ENCODE measurements at places on chromosomes 7 and 10.

DNA sequence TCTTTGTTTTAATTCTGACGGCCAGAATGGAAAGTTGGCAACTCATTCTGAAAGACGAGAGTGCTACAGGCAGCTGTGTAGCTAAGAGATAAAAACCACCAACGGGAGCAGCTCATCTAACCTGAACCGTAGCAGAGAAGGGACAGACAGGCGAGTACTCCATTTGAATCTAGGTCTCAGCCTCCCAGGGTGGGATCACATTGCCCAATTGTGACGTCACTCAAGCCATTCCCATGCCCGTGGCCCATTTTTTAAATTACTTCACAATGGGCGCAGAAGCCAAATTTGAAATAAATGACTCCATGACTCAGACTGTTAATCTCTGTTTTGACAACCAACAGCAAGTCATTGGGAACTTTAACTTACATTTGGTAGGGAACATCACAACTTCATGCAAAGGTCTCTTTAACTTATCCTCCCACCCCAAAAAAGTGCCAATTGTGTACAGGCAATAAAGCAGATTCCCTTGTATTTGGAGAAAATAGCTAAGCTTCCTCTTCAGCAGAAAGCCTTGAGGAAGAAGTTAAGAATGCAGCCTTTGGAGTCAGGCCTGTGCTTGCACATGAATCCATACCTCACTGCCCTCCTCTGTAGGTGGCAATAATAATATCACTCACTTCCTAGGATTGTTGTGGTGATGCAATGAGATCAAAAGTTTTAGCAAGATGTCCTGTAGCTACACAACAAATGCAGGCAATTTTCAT lies 93.2 kb upstream of the KIF5B start:
- H3K4me3 ChIP-seq, result peak overlapping the region; percentile 27
- peak overlapping the region; percentile 91 for H3K27ac ChIP-seq
- DNase-seq, result peak; percentile 93
- no peaks in the 10 kb centered on the region for H3K27me3 ChIP-seq
- no peaks in the 10 kb centered on the region for H3K36me3 ChIP-seq
- H3K4me1 ChIP-seq, result peaks cover 18% of the 10 kb centered on the region

DNA sequence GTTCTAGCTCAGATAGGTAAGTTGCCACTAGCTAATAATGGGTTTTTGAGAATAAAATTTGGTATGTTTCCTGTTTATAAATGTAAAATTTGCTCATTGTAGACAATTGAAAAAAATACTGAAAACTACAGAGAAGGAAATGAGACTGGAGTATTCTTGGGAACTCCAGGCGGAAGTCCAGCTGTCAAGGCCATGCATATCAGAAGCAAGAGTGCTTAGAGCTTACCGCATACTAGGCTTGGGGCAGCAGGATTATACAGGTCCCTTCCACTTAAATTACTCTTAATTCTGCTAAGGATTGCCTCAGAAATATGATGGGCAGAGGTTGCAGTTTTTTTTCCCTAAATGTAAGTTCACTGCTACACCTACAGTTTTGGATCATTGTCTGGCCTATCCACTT lies 26.6 kb downstream of the UMAD1 start:
- no peak overlapping the region for H3K27ac ChIP-seq
- H3K36me3 ChIP-seq, result no peaks in the 10 kb centered on the region
- no peaks in the 10 kb centered on the region for H3K27me3 ChIP-seq
- peaks cover 3% of the 10 kb centered on the region for H3K4me1 ChIP-seq

DNA sequence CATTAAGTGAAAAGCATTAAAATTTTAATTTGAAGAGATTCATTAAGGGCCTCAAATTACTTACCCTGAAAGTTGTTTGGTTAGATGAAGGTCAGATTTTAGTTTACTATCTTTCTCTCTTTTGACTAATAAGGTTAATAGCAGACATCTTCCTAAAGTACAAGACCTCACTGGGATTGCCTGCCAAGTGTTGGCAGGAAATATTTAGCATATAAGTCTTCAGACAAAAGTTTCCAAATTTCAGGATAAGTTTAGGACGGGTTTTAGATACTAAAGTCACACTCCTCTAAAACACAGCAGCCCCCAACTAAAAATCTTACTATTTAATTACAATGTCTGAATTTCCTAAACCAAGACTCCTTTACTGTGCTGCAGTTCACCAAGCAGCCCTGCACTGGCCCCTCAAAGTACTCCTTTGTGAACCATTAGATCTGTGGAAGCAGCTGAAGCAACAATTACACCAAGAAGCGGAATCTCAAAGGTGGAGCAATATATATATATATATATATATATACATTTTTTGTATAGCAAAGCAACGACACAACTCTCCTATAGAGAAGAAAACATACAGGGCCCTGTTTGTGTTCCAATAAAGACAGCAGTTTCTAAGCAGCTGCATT lies 91.2 kb upstream of the KCNIP2 start:
- no peaks in the 10 kb centered on the region for H3K36me3 ChIP-seq
- no peak for DNase-seq
- no peak overlapping the region for H3K4me3 ChIP-seq
- H3K27me3 ChIP-seq, result no peaks in the 10 kb centered on the region

GRCh38 chr7:39102234-39102633 lies 124.5 kb downstream of the POU6F2 start:
- no peaks in the 10 kb centered on the region for H3K4me1 ChIP-seq
- no peaks in the 10 kb centered on the region for H3K36me3 ChIP-seq
- no peak overlapping the region for H3K4me3 ChIP-seq
- DNase-seq, result no peak
- no peak overlapping the region for H3K27ac ChIP-seq

DNA sequence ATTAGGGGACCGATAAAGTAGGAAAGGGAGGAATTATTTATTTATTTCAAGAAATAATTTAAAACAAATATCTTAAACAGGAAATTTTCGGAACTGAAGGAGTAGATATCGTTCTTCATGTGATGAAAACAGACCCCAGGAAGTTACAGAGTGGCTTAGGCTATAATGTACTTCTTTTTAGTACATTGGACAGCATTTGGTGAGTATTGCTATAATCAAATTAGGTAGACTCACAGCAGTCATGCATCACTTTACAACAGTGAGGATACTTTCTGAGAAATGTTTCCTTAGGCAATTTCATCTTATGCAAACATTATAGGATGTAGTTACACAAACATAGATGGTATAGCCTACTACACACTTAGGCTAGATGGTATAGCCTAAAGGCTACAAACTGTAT lies 33.0 kb downstream of the FAM237B start:
- no peaks in the 10 kb centered on the region for H3K4me1 ChIP-seq
- H3K4me3 ChIP-seq, result no peak overlapping the region
- no peak for DNase-seq
- H3K36me3 ChIP-seq, result no peaks in the 10 kb centered on the region

GRCh38 chr10:116427671-116428070 lies at the start of gene PNLIPRP3:
TSS of gene PNLIPRP3 (plus strand) at chr10:116427847. CDS start at chr10:116428013, 166 bp downstream.
- no peak within 1 kb of the TSS for H3K4me3 ChIP-seq
- no peaks in the 10 kb centered on the region for H3K27me3 ChIP-seq
- no peaks in the 10 kb centered on the region for H3K36me3 ChIP-seq
- no peak within 1 kb of the TSS for H3K27ac ChIP-seq
- DNase-seq, result no peak

DNA sequence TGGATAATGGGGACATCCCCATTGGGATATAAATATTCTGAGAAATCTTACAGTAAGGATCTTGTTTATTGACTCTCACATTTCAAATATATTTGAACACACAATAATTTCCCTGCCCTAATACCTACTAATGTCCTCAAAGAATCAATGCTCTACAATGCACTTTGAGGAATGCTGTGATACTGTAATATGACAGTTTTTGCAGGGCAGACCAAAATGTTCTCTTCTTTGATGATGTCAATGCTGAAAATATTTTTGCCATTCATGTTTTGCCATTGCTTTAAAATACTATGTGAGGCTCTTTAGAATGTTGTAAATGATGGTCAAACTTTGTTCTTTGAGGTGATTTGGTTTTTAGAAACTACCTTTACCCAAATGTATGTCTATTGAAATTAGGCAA lies 594.1 kb downstream of the INHBA start:
- no peaks in the 10 kb centered on the region for H3K4me1 ChIP-seq
- no peak overlapping the region for H3K27ac ChIP-seq
- no peaks in the 10 kb centered on the region for H3K36me3 ChIP-seq
- H3K27me3 ChIP-seq, result no peaks in the 10 kb centered on the region
- DNase-seq, result no peak
- H3K4me3 ChIP-seq, result no peak overlapping the region

GRCh38 chr7:151060113-151060415 lies 675 bp downstream of the SLC4A2 start:
- H3K36me3 ChIP-seq, result peaks cover 10% of the 10 kb centered on the region
- peaks cover 21% of the 10 kb centered on the region for H3K4me1 ChIP-seq
- no peak for DNase-seq
- H3K27ac ChIP-seq, result peak overlapping the region; percentile 95
- H3K4me3 ChIP-seq, result peak overlapping the region; percentile 95

GRCh38 chr10:80964955-80965614 lies 427.4 kb downstream of the SH2D4B start:
- no peak for DNase-seq
- no peak overlapping the region for H3K27ac ChIP-seq
- no peaks in the 10 kb centered on the region for H3K4me1 ChIP-seq
- H3K4me3 ChIP-seq, result no peak overlapping the region
- no peaks in the 10 kb centered on the region for H3K36me3 ChIP-seq

GRCh38 chr10:26527018-26527417 lies 88.9 kb downstream of the APBB1IP start:
- no peaks in the 10 kb centered on the region for H3K27me3 ChIP-seq
- no peak for DNase-seq
- H3K4me1 ChIP-seq, result no peaks in the 10 kb centered on the region
- H3K27ac ChIP-seq, result no peak overlapping the region
- no peak overlapping the region for H3K4me3 ChIP-seq
- no peaks in the 10 kb centered on the region for H3K36me3 ChIP-seq

GRCh38 chr7:12754179-12754578 lies 66.7 kb downstream of the ARL4A start:
- no peak overlapping the region for H3K27ac ChIP-seq
- H3K36me3 ChIP-seq, result no peaks in the 10 kb centered on the region
- H3K4me1 ChIP-seq, result no peaks in the 10 kb centered on the region
- no peak overlapping the region for H3K4me3 ChIP-seq

DNA sequence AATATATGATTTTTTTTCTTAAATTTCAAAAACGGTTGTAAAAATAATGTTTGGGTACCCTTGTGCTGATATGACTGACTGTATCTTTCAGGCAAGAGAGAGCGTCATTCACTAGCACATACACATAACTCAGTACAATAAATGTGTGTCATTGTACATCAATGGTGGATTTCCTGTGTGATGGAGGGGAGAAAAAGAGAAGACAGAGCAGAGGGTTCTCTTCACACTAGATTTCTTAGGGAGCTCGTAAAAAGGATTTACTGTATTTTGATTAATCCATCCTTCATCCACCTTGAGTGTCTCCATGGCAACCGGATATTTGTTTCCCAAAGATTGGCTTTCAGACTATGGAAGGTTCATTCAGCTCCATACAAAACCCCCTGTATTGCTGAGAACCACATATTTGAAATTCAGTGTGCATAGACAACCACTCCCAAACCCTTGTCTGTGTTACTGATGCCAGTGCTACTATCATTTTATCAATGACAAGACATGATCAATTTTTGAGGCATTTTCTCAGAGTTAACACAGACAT lies 150.6 kb downstream of the AKR1D1 start:
- DNase-seq, result no peak
- no peaks in the 10 kb centered on the region for H3K4me1 ChIP-seq
- H3K27me3 ChIP-seq, result no peaks in the 10 kb centered on the region
- H3K27ac ChIP-seq, result no peak overlapping the region
- H3K4me3 ChIP-seq, result no peak overlapping the region
- H3K36me3 ChIP-seq, result no peaks in the 10 kb centered on the region

- H3K27me3 ChIP-seq, result no peaks in the 10 kb centered on the region
- H3K36me3 ChIP-seq, result peaks cover 38% of the 10 kb centered on the region
- no peak overlapping the region for H3K27ac ChIP-seq
- no peak for DNase-seq
- H3K4me1 ChIP-seq, result no peaks in the 10 kb centered on the region
Observed at GRCh38 chr7:92092210-92092609, 42.1 kb downstream of the CYP51A1 start.

GRCh38 chr10:89755374-89755773 lies 54.0 kb downstream of the KIF20B start:
- H3K36me3 ChIP-seq, result no peaks in the 10 kb centered on the region
- no peaks in the 10 kb centered on the region for H3K27me3 ChIP-seq
- H3K27ac ChIP-seq, result no peak overlapping the region

- no peaks in the 10 kb centered on the region for H3K27me3 ChIP-seq
- no peak overlapping the region for H3K27ac ChIP-seq
Observed at GRCh38 chr7:135499818-135500217, 10.1 kb downstream of the CNOT4 start.

- no peaks in the 10 kb centered on the region for H3K27me3 ChIP-seq
- no peaks in the 10 kb centered on the region for H3K36me3 ChIP-seq
- no peaks in the 10 kb centered on the region for H3K4me1 ChIP-seq
- H3K27ac ChIP-seq, result no peak overlapping the region
Observed at GRCh38 chr7:110808361-110808760, 282.6 kb upstream of the LRRN3 start.

GRCh38 chr7:145665499-145666258 lies 450.9 kb upstream of the CNTNAP2 start:
- no peaks in the 10 kb centered on the region for H3K36me3 ChIP-seq
- no peak overlapping the region for H3K27ac ChIP-seq
- no peak for DNase-seq
- no peak overlapping the region for H3K4me3 ChIP-seq
- no peaks in the 10 kb centered on the region for H3K4me1 ChIP-seq

GRCh38 chr7:149321978-149322541 lies 60.1 kb downstream of the ZNF783 start:
- H3K27ac ChIP-seq, result no peak overlapping the region
- no peaks in the 10 kb centered on the region for H3K36me3 ChIP-seq
- no peaks in the 10 kb centered on the region for H3K4me1 ChIP-seq
- H3K4me3 ChIP-seq, result peak overlapping the region; percentile 28
- no peaks in the 10 kb centered on the region for H3K27me3 ChIP-seq

GRCh38 chr7:114051871-114052331 lies 133.1 kb upstream of the PPP1R3A start:
- no peak overlapping the region for H3K27ac ChIP-seq
- no peaks in the 10 kb centered on the region for H3K27me3 ChIP-seq
- no peak for DNase-seq
- H3K36me3 ChIP-seq, result no peaks in the 10 kb centered on the region
- no peak overlapping the region for H3K4me3 ChIP-seq

DNA sequence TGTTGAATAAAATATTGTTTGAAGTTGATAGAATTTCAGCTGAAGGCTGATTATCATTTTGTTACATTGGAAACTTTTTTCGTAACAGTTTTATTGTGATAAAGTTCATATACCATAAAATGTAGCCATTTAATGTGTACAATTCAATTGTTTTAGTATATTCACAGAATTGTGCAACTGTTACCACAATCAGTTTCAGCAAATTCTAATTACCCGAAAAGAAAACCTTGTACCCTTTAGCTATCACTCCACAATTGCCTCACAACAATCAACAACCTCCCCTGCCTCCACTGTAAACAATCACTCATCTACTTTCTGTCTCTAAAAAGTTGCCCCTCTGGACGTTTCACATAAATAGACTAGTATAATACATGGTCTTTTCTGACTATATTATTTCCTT lies 179.7 kb upstream of the BET1 start:
- peak overlapping the region; percentile 79 for H3K27ac ChIP-seq
- H3K4me1 ChIP-seq, result no peaks in the 10 kb centered on the region
- H3K27me3 ChIP-seq, result no peaks in the 10 kb centered on the region
- H3K36me3 ChIP-seq, result no peaks in the 10 kb centered on the region
- H3K4me3 ChIP-seq, result no peak overlapping the region
- DNase-seq, result no peak

- no peaks in the 10 kb centered on the region for H3K27me3 ChIP-seq
- H3K4me3 ChIP-seq, result no peak overlapping the region
- no peaks in the 10 kb centered on the region for H3K36me3 ChIP-seq
- H3K27ac ChIP-seq, result no peak overlapping the region
- peaks cover 6% of the 10 kb centered on the region for H3K4me1 ChIP-seq
- no peak for DNase-seq
Observed at GRCh38 chr7:5403442-5403841, 20.2 kb downstream of the TNRC18 start.

Measured in ascending aorta (tissue), 2 donors.